ENCODE measurements at places on chromosomes 2 and 18.

- no peak for DNase-seq
Measured at GRCh38 chr18:68733707-68734106, 18.8 kb upstream of the TMX3 start.

GRCh38 chr2:218517434-218518206 is 50.5 kb downstream of the USP37 start:
- DNase-seq = no peak

GRCh38 chr18:41459656-41460055 is 495.4 kb upstream of the PIK3C3 start:
- DNase-seq = no peak

DNA sequence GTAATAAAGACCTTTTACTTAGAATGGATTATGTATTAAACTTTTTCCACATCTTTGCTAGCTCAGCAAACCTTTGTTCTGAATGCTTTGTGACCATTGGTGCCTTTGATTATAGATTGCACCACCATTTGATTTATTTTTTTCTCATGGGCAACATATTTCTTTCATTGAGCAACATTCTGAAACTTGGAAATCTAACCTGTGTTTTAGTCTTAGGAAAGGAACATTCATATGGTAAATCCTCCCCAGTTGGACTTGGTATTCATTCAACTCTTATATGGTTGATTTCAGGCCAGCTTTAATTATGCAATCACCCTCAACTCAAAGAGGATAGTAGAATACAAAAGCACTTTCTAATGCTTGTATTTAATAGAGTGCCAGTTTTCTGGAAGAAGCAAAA is 1077.9 kb upstream of the ZEB2 start:
- DNase-seq = no peak

- DNase-seq = no peak
Measured at GRCh38 chr18:35507192-35507591, 9.4 kb upstream of the INO80C start.

- DNase-seq = peak; percentile 59
Measured at GRCh38 chr18:12726774-12727550, 24.1 kb downstream of the PSMG2 start.

DNA sequence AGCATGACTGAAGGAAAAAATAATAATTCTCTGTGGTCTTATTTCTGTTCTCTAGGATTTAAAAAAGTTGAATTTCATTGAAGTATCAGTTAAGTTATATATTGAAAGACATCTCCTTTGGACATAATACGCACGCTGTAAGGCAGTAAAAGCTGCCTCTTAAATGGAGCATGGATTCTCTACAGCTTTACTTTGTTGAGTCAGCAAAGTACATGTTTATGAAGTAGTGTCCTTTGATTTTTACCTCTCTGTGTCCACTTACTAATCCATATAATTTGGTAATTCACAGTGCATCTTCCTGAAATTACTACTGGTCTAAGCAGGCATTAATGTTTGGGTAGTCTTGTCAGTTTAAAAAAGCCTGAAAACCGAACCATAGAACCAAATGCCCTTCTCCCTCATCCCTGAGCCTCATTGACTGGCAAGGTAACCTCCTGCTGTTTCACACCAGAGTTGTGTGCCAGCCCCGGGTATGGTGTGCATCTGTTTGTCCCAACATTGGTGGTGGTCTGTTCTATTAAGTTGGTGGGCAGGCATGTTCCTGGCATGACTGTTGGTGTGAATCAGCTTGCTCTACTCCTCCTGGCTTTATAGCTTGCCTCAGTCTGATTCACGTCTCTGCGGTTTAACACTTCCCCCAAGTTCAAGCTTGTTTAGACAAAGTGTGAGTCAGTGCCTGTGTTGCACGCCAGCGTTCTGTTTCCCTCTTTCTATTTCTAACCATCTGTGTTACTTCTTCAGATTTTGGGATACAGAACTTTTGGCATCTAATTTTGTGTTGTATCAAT is 71.0 kb upstream of the ITM2C start:
- DNase-seq = peak; percentile 48

DNA sequence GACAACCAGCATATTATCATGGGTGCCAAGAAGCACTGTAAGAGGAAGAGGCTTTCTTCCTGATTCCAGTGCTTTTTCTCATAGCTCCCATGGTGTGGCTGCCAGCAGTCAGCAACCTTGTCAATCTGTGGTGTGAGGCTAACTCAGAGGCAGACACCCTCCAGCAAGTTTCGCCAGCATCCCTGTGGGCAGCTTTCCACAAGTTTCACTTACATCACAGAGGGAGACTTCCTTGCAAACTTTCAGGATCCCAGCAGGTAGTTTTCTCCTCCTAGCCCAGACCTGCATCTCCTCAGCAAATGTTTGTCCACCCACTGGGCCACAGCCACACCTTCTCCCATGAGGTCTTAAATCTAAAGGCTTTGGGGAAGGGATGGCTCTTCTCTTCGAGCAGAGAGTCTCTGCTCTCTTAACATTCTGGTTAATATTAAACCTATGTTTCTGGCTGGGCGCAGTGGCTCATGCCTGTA is 9.1 kb downstream of the DNAH7 start:
- no peak for DNase-seq

DNA sequence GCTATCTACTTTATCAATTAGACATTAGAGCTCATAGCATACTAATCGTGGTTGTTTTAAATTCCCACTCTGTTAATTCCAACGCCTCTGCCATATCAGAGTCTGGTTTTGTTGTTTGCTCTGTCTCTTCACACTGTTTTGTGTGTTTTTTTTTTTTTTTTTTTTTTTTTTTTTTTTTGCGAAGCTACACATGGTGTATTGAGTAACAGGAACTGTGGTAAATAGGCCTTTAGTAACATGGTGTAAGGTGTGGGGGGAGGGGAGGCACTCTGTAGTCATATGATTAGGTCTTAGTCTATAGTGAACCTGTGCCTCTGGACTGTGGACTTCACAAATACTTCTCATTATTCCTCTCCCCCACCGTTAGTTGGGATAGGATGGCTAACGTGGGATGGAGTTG is 370.7 kb upstream of the RAB12 start:
- no peak for DNase-seq

- no peak for DNase-seq
Measured at GRCh38 chr2:221228214-221228769, 343.8 kb downstream of the EPHA4 start.

DNA sequence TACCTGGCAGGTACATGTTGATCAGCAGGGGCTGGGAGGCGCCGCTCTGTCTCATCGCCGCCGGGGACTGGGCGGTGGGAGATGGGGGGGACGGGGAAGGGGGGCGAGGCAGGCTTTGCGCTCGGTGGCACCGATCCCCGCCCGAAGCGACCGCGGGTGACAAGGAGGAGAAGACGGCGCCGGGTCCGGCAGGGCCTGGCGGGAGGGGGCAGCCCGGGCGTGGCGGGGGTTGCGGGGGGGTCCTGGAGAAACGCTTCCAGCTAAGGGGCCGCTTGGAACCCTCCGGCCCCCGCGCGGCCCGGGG is at the start of gene FEV:
FEV (minus strand) TSS at position 164 of the 304 bp plus-strand sequence; CDS start at position 55, 109 bp downstream.
- no peak for DNase-seq

DNA sequence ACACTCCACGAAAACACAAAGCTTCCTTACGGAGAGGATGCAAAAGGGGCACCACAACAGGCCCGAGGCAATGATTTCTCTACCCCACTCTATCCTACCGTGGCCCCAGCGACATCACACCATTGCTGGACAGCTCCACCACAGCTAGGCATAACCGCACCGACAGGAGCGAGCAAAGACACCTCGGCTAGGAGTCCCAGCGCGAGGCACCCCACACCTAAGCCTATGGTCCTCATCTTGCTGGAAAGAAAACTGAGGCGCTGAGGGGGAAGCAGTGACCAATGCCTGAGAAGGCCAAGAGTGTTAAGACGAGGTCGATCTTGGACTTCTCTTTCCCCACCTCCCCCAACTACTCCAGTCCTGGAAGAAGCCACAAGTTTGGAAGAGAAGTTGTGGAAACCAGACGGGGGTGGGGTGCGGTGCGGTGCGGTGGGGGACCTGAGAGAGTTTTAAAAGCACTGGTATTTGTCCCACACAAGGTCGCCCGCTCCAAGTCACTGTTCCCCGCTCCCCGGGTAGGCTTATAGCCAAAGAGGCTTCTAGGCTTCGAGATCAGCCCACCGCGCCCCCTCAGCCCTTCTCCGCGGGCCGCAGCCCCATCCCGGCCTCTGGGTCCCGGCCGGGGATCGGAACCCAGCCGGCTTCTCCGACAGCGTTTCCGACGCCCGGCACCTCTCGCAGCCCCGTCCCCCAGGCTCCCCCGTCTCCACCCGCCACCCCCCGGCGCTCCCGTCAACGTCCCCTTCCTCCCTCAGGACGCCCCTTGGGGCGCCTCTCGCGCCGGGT is 766 bp downstream of the PDE6D start:
- no peak for DNase-seq

GRCh38 chr2:142897807-142898206 is 20.3 kb downstream of the KYNU start:
- DNase-seq = no peak
